ENCODE measurements at places on chromosomes 7 and 10. TPM values are rescaled to one million over a fixed set of nuclear protein-coding genes. Genes with fewer than 3 reads are reported as not detected.

Gene KLLN
- 0.93 TPM for total RNA-seq

Gene PDCD4
- total RNA-seq, result 64.8 TPM

Gene ECHDC3
- 8.0 TPM for total RNA-seq

Gene GIMAP4
- total RNA-seq, result 20.2 TPM

Gene UBE3C
- total RNA-seq, result 63.0 TPM

Gene HMX2
- not detected for total RNA-seq

Gene RBM33
- total RNA-seq, result 91.2 TPM

Gene POLR3A
- total RNA-seq, result 48.6 TPM

Gene HECW1
- 92.6 TPM for total RNA-seq

Gene CTBP2
- total RNA-seq, result 46.7 TPM

Gene LRIT1
- total RNA-seq, result not detected

Gene GIMAP5
- total RNA-seq, result 8.7 TPM

Gene INA
- total RNA-seq, result 137 TPM

Gene SAMD8
- 76.0 TPM for total RNA-seq

Gene IQUB
- 6.6 TPM for total RNA-seq

Gene ZP3
- total RNA-seq, result 8.2 TPM

Gene ELAPOR2
- 53.8 TPM for total RNA-seq

Gene RELN
- total RNA-seq, result 57.3 TPM

Gene C10orf62
- total RNA-seq, result 0.55 TPM

Gene UNC5B
- 32.2 TPM for total RNA-seq

Gene CDC14C
- not detected for total RNA-seq

Gene SLC35B4
- 36.4 TPM for total RNA-seq

Gene CLRN3
- total RNA-seq, result 0.61 TPM

Gene SEMA4G
- 9.4 TPM for total RNA-seq

Gene PLEKHS1
- 0.28 TPM for total RNA-seq

Gene DNAH11
- 1.5 TPM for total RNA-seq

Gene ENTPD1
- 20.7 TPM for total RNA-seq

Gene AKR1C4
- not detected for total RNA-seq

Gene OPN4
- total RNA-seq, result 3.5 TPM

Gene DUS4L
- total RNA-seq, result 10.9 TPM

Gene SPDYE11
- 1.0 TPM for total RNA-seq

Gene IFIT2
- total RNA-seq, result 9.8 TPM

Gene C10orf95
- not detected for total RNA-seq

Gene STOX1
- total RNA-seq, result 30.5 TPM

Gene SVOPL
- total RNA-seq, result 0.84 TPM

Gene TMEM196
- 12.7 TPM for total RNA-seq

Gene AKAP9
- 72.3 TPM for total RNA-seq

Gene PAPOLB
- total RNA-seq, result 0.26 TPM

Gene TLX1
- total RNA-seq, result not detected

Gene STEAP1
- 4.4 TPM for total RNA-seq

Gene ABCC2
- total RNA-seq, result 1.2 TPM

Gene STK31
- 0.72 TPM for total RNA-seq

Gene MDH2
- total RNA-seq, result 151 TPM

Gene RBM17
- total RNA-seq, result 98.5 TPM

Gene KNDC1
- total RNA-seq, result 118 TPM

Gene FAM25C
- total RNA-seq, result not detected

Gene PSD
- 291 TPM for total RNA-seq

Gene ASIC3
- 23.0 TPM for total RNA-seq

Gene NKX1-2
- total RNA-seq, result 0.53 TPM

All from dorsolateral prefrontal cortex (tissue), 122 donors.